Nasal cavity respiratory epithelium epithelial cell of viscerocranial mucosa (primary cell): ENCODE measurements at places on chromosomes 6 and 20. TPM values are rescaled to one million over a fixed set of nuclear protein-coding genes. Genes with fewer than 3 reads are reported as not detected.

Gene CCM2L
- not detected in 2 replicates for total RNA-seq

Gene VSX1
- not detected in 2 replicates for total RNA-seq

Gene ZC3H12D
- 0.07 TPM in 1 of 2 replicates, not detected in the other for total RNA-seq

Gene SMOC2
- 0.14 TPM in 1 of 2 replicates, not detected in the other for total RNA-seq

Gene APCDD1L
- under 0.01 and 0.21 TPM in 2 replicates for total RNA-seq

Gene FHL5
- total RNA-seq = not detected in 2 replicates

Gene MATN4
- total RNA-seq = under 0.01 and 0.14 TPM in 2 replicates

Gene WFDC2
- 12.0 TPM in 1 of 2 replicates, not detected in the other for total RNA-seq

Gene TP53TG5
- total RNA-seq = not detected in 2 replicates

Gene CFB
- total RNA-seq = 1.7 and 11.2 TPM in 2 replicates
